ENCODE measurements at places on chromosomes 13 and 19. TPM values are rescaled to one million over a fixed set of nuclear protein-coding genes. Genes with fewer than 3 reads are reported as not detected.

GRCh38 chr19:45601524-45602374, at the start of gene GPR4:
TSS of gene GPR4 (minus strand) at chr19:45602212. CDS start at chr19:45591866, 10,346 bp downstream.
- no peak for DNase-seq

GRCh38 chr19:23542562-23542961, 144.4 kb downstream of the ZNF675 start:
- DNase-seq = no peak

DNA sequence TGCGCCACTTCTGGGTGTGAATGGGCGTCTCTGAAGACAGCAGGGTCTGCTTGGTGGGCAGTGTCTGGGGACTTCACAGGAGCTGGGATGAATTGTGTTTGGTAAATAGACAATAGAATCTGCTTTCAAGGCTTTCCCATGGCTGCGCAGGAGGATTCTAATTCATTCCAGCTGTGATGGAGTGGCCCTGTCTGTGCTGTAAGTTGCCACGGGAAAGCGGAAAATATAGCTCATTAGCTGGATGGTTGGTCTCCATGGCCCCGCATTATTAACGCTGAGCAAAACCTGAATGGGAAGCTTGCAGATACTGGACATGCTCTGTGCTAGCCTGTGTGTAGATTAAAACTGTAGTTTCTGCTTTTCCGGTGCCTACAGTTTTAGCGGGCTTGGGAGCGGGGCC, 15.6 kb upstream of the C1QTNF9 start:
- no peak for DNase-seq

GRCh38 chr19:41391618-41392017, 5.5 kb downstream of the EXOSC5 start:
- DNase-seq = no peak

- no peak for DNase-seq
Observed at GRCh38 chr13:32045982-32046785, 14.6 kb downstream of the FRY start.

DNA sequence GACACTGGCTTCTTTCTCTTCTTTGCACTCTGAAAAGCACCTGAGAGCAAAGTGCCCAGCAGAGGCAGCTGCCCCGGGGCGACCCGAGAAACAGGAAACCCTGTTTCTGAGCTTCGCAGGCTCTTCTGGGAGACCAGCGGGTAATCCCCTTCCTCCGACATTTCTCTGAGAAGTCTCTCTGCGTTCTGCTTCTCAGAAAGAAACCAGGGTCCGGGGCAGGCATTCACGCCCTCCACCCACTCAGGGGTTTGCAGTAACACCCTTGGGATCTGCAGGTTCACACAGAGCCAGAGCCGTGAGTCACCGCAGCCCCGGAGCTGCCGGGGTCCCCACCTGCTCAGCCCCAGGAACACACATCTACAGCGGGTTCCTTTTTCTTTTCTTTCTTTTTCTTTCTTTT, 86.0 kb downstream of the GADD45B start:
- peak; percentile 54 for DNase-seq

PROSER1 gene
- total RNA-seq = 42.8 TPM

RDH8 gene
- not detected for total RNA-seq

Measured in T-helper 17 cell (primary cell).